ENCODE measurements at places on chromosomes 1 and 21. TPM values are rescaled to one million over a fixed set of nuclear protein-coding genes. Genes with fewer than 3 reads are reported as not detected.
A peak's percentile ranks its signal among the peaks of the same experiment; 100 is the strongest.

GRCh38 chr1:88851303-88852063 lies 39.9 kb downstream of the GTF2B start:
- no peak for DNase-seq

DNA sequence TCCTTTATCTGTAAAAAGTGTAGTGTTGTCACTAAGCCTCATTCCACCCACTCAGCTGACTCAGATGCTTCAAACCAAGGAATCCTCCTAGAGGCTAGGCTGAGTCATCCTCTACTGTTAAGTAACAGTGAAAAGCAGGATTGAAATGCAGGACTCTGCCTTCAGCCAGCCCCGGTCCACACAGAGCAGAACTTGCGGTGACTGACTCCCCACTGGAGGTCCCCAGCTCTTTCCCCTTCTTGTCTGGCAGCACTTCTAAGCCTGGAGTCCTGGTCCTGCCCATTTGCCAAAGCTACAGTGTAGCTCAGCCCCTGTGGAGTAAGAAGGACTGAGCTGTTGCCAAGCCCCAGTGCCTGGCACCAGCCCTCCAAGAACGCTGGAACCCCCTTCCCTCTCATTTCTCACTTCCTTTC lies 1.7 kb downstream of the RAB7B start:
- DNase-seq: no peak

GRCh38 chr1:203281033-203281432 lies 24.3 kb upstream of the BTG2 start:
- DNase-seq: no peak

DNA sequence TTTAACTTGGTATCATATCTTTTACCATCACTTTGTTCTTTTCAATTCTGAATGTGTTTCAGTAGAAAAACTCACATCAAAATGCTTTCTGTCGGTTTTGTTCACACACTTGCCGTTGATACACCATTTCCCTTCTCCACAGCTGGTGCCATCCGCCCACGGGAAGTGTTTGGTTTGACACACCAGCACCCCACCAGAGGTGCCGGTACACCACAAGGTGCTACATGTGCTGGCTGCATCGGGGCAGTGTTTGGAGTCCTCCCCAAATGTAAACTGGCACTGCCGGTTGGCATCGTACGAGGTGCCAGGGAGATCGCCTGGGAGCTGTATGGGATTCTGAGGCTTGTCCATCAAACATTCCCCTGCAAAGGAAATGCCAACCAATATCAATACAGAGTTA lies 5.0 kb downstream of the ADAMTS1 start:
- DNase-seq: no peak

DNA sequence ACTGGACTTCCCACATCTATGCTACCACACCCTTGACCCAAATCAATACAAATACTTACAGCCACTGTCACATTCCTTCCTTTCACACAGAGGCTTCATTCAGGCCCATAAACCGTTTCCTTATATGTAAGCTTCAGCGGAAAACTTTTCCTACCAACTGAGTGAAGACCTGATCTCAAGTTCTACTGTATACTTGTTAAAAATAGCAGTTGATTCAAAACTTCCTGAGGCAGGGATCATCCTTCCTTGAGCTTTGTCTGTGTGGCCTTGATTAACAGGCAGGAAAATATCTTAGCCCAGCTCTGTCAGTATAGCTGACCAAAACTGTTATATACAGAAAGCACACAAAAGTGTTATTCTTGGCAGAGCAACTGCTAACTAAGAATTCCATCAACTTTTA lies 42.7 kb downstream of the DENND2C start:
- DNase-seq: no peak

GRCh38 chr1:87880098-87880760 lies 551.5 kb downstream of the LMO4 start:
- no peak for DNase-seq

DNA sequence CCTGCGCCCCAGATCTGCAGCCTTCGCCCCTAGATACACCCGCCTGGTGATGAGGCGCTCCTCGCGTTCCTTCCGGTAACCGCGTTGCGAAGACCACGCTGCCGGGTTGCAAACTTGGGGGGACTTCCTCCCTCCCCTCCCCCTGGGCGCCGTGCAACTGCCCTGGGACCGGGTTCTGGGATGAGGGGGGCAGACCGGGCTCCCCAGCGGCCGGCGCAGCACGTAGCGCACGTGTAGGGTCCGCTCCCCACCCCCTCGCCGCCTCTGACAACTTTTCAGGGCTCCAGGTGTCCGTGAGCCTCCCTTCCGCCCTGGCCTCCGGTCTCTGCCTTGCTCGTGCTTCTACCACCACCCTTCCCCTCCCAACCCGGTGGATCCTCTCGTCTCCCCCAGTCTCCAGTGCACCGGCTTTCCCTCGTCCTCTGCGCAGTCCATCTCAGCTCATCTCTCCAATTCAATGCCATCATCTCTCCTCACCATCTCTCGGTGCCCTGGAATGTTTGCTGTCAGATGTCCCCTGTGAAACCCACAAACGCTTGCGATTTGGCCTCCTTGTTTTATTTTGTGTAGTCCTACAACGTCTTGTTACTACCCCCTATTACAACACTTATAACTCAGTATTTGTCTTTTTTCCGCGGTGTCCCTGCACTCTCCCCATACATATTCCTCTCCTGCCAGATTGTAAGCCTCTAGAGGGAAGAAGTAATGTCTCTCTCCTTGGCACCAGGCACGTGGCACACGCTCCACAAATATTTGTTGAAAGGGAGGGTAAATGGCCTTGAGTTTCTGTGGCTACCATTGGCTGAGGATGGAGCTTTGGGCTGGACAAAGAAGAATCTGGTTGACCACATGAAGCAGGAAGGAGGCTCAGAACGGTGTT lies 782 bp downstream of the PCAT6 start:
- DNase-seq: peak; percentile 57

GRCh38 chr1:242203262-242203661 lies 204.4 kb upstream of the MAP1LC3C start:
- DNase-seq: no peak

GRCh38 chr21:15688016-15688415 lies 41.8 kb upstream of the USP25 start:
- DNase-seq: no peak

DNA sequence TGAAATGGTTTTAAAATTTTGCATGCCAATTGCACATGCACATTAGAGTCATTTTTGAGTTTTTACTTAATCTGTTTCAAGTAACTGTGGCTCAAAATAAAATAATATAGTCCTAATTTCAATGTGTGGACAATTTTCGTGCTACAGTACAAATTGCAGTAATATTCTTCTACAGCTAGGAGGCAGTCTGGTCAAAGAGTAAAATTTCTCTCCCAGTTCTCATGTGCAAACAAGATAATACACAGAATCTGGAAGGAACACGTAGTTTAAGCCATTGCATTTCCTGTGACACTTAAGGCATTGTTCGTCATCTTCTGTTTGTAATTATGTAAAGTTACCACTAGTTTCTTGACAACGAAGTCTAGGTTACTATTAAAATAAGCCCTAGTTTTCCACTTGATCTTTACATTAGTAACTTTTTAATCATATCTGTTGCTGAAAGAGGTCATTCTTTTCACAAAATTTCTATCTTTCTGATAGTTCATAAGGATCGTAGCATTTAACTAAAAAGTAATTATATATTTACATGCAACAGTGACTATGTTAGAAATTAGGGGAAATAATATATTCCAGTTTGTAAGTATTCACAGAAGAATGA lies 28.9 kb downstream of the ODR4 start:
- DNase-seq: no peak

DNA sequence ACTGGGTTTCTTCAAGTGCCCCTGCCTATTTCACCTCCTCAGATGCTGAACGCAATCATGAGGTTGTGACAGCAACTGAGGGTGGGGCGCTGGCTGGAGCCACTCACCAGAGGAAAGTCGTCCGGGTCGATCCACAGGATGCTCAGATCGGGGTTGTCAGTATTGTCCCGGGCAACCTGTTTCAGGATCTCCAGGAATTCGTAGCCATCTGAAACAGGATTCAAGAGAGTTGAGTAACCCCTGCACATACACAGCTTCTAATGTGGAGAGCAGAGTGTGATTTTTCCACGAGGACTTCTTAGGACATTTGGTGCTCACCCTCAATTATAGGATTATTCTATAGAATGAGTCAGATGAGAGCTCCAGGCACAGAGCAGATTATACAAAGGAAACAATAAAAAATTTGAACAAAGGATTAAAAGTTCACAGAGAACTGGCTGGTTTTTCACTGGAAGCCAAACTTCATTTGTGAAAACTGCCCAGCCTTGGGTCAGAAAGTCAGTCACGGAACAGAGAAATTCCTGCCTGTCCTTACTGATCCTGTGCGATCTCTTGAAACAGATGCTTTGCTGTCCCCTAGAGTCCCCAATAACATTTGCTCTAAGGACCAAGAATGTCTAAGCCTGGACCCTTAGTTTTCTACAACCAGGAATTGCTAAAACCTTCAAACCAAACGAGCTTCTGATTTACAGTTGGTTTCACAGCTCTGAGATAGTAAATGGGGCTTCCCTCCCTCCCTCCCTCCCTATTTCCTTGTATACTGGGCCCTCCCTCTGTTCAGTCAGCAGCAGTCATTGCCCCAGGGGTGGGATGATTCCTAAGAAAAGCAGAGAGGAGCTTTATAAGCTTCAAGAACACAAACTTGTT lies 63.2 kb downstream of the CASQ2 start:
- DNase-seq: no peak

DNA sequence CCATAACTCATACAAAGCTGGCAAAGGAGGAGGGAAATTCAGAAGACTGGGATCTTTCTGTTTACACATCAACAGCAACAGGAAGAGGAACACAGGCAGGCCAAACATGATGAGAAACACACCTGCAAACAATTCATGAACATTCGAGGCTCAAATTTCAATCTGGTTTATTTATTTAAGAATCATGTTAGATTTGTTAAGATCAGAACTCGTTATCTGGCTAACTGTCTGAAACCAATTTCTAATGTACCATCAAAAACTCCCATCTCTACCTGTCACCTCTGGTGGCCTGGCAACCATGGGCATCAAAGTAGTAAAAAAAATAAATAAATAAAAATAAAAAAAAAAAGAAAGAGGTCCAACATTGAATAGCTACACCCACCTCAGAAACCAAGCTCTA lies 9.8 kb downstream of the LBR start:
- DNase-seq: no peak

- DNase-seq: no peak
Measured at GRCh38 chr1:208616776-208617175, 372.6 kb upstream of the PLXNA2 start.

GRCh38 chr1:193819376-193819775 lies 633.0 kb upstream of the B3GALT2 start:
- DNase-seq: no peak

LRRC8C gene
- total RNA-seq: 8.9 TPM

ST6GALNAC3 gene
- total RNA-seq: 15.9 TPM

TSACC gene
- not detected for total RNA-seq
